ENCODE measurements at places on chromosomes 5 and 9.

- no peak for DNase-seq
Observed at GRCh38 chr9:87034841-87035240, 87.5 kb upstream of the GAS1 start.

DNA sequence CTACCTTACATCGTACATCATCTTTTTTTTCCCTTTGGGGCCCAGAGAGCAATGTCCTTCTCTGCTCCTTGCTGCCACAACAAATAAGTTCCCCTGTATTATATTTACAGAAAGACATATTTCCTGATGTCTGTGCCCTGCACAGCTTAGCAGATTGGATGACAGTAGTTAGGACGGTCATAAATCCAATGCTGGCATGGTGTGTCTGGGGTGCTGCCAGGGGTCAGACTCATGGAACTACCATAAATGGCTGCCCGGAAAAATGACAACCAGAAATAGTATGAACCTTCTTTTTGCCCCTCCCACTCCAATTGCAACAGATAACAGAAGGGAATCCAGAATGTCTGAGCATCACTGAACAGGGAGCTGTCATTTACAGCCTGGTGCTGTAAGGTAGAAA lies 511.1 kb downstream of the PSAT1 start:
- DNase-seq: no peak

DNA sequence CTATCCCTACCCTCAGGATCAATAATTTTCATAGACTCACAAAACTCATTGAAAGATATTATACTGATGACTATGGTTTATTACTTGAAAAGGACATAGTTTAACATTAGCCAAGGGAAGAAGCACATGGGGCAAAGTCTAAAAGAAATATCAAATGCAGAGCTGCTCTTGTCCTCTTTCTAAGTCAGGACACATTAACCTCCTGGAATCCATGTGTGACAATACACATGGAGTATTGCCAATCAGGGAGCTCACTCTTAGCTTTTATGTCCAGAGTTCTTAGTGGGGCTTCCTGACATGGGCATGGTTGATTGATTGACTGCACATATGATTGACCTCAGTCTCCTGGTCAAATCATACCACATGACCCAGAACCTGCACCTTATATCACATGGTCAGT lies 165.5 kb upstream of the COX7C start:
- no peak for DNase-seq

- no peak for DNase-seq
Observed at GRCh38 chr5:88665750-88666215, 217.2 kb downstream of the MEF2C start.

DNA sequence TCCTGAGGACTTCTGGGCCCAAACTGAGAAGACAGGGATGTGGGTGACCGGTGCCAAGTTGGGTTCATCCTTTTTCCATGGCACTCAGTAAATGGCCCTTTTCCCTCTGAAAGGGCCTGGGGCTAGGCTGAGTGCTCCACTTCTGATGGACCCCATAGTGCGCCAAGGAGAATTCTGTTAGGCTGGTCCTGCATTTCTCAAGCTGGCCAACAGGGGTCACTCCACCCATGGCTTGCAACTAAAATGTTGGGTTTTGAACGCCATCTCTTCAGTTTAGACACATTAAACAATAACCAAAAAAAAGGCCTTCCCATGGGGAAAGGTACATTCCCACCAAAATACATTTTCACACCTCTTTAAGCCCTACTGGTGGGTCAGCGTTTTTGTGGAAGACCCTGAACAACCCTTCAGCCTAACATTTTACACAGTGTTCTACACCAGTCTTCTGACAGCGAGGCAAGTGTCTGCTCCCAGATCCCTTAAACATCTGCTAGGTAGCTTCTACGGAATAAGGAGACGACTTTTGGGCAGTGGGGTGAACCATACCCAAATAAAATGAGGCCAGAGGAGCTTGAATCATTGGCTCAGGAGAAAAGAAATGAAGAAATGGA lies 27.3 kb downstream of the CNTFR start:
- DNase-seq: no peak

- no peak for DNase-seq
Observed at GRCh38 chr5:130978475-130978874, 186.6 kb downstream of the HINT1 start.

- no peak for DNase-seq
Observed at GRCh38 chr9:4417578-4418325, 72.5 kb upstream of the SLC1A1 start.

DNA sequence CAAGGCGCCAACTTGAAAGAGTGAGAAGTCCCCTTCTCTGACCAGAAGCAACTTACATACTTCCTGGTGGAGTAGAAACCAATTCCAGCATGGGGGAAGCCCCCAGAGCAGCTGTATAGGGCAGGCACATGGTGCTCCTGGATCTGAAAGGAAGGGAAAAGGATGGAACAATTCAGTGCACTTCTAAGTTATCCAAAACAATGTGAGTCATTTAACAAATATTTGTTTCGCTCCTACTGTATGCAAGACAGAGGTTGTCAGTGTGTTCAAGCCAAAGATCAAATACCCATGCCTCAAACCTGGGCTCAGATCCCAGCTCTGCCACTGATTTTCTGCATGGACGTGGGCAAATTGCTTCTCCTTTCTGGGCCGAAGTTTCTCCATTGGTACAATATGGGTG lies 67.1 kb downstream of the LHX2 start:
- DNase-seq: no peak

GRCh38 chr9:79984429-79985067 lies 412.8 kb downstream of the TLE4 start:
- DNase-seq: no peak

DNA sequence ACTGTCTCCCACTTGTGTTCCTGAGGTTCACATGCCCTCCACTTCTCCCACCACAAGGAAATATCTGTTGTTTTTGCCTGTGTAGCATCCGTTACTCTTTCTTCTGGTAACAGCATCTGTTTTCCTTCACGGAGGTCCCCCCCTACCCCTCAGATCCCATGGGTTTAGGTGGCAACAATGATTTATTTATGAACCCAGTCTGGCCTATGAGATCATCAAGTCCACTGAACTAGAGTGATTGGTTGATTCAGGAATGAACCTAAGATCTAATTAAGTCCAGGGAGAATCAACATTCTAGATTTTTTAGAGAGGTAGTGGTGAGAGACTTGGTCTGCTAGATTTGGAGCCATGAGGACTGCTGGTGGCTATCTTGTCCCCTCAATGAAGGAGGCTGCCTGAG lies 166.8 kb downstream of the NR3C1 start:
- DNase-seq: no peak

DNA sequence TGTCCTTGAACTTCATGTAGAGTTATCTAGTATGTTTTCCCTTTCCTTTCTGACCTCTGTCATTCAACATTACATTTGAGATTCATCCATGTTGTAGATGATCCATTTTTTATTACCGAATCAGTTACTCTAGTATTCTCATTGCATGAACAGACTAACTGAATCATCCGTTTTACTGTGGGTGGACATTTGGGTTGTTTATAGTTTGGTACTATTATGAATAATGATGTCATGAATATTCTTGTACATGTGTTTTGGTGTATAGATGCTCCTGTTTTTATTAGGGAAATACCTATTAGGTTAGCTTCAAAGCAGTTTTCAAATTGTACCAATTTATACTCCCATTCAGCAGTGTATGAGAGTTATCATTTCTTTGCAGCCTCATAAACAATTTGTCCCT lies 94.3 kb upstream of the NIPAL4 start:
- DNase-seq: no peak

DNA sequence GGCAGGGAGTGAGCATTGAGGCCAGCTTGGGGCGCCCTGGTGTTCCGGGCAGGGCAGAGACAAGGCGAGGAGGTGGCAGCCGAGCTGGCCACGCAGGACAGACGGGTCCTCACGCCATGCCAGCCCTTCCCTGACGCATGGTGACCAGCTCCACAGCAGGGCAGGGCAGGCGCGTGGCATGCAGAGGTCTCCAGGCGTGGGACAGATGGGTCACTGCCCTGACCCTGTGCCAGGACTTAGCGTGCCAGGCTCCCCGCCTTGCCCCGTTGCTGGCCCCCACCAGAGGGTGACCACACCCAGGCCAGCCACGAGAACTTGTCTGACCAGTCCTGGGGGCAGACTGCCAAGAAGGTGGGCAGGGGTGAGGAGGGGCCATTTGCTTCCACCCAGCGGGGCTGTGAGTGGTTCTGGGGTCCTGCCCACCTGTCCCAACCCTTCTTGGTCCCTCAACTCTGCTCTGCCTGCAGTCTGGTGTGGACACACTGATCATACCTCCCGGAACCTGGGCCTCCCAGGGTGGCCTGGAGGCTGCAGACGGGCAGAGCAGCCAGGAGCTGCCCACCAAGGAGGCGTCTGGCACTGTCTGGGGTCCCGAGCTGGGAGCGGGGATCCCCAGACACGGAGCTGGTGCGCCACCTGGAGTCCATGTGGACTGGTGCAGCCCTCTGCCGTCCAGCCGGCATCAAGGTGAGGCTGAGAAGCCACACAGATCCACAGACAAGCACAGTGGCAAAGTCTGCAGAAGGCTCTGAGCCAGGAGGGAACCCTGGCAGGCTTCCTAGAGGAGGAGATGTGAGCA lies at the start of gene RNF224:
Gene RNF224, plus strand, starts transcription at position 449 of the 799 bp plus-strand sequence. CDS start 834 bp downstream, outside the sequence.
- DNase-seq: peak; percentile 17

DNA sequence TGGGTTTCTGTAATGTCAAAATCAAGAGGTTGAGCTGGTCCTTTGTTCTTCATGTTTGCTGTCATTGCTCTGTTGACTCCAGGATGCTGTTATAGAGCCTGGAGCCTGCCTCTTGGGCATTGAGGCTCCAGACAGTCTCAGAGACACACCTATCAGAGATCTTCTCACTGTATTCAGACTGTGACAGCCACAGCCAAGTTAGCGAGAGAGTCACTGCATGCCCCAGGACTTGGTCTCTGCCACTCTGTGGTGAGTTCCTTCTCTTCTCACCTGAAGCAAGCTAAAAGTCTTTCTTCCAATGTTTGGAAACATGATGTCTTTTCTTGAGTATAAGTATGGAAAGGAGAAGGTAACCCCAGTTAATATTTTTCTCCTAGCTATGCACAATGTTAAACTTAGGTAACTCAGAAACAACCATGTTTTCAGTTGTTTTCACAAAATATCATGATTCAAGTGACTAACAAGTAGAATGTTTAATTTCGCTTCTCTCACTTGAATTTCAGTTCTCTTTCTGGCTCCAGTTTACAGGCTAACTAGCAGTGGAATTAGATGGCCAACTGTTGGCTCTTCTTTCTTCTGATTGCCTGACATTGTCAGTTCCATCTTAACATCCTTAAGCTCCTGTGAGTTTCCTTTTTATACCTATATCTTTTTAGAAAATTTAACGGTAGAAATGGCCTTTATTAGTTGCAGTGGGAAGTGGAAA lies 20.6 kb upstream of the ZFYVE16 start:
- DNase-seq: no peak
